Stimulated activated CD8-positive, alpha-beta memory T cell treated with anti-CD3 and anti-CD28 coated beads, Interleukin-7, amount 100 ng/mL, for 48 hours (primary cell): ENCODE measurements at places on chromosomes 6 and 20.
A peak's percentile ranks its signal among the peaks of the same experiment; 100 is the strongest.

DNA sequence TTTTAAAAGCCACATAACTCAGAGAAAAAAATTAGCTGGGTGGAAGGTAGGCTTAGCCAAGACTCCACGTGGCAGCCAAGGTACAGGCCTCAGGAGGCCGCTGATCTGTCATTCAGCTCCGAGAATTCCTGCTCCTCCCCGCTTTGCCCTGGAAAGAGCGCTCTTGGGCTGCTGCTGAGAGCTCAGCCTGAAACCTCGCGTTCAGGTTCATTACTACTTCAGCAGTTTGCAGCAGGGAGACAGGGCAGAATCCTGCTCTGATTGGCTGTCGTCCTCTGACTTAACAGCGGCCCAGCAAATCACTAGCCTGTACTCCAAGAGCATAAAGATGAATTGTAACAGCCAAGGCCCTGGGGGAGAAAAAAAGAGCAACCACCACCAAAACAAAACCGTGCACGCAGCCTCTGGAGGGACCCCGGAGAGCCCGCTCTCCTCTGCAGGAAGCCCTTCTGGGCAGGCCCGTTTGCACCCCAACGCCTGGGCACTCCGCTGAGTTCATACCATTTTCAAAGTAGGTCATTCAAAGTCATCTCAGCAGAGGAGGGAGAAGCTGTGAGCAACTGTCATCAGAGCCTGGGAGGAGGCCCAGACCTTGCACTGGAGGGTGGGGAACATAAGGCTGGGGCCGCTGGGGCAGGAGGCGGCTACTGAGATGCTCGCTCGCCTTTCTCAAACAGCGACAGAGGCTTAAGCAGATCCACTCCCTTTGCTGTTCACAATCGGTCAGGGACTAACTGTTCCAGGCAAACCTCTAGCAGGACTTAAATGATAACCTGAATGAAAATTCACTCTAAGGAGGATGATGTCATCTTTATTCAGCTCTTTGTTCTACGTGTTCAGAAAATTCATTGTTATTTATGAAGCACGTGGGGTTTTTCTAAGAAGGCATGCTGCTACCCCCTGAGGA, 42.3 kb upstream of the ATXN1 start:
- no peak for DNase-seq

- no peak for DNase-seq
Observed at GRCh38 chr20:5933802-5934436, 16.4 kb downstream of the TRMT6 start.

DNA sequence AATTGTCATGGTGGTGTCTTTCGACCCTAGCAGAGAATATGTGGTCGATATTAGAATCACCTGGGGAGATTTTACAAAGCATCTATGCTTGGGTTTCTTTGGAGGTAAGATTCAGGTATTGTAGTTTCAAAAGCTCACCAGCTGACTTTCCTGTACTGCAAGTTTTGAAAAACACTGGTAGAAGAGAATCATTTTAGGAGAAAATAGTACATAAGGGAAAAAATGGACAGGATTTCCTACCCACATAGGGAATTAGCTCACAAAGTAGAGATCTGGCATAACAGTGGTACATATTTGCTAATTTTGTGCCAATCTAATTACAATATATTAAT, 27.4 kb upstream of the ABT1 start:
- DNase-seq, result no peak

DNA sequence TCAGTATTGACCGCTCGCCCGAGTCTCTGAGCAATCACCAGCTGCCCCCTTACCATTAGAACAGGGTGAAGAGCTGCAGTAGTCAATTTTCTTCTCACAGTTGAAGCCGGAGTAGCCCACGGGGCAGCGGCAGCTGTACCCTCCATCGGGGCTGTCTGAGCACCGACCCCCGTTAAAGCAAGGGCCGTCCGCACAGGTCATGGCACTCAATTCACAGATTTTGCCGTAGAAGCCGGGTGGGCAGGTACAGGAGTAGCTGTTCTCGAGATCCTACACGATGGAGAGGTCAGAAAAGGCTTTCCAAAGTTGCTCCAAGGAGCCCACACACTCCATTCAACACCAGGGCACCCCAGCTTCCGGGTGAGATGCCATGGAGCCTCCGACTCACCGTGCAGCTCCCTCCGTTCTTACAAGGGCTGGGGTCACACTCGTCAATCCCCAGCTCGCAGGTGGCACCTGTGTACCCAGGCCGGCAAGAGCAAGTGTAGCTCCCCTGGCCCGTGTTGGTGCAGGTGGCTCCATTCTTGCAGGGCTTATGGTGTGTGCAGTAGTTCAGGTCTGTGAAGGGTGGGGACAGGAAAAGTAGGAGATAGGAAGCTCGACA, 5.9 kb downstream of the DLL1 start:
- DNase-seq, result no peak

- DNase-seq, result no peak
Observed at GRCh38 chr6:127221201-127221600, 45.5 kb upstream of the RNF146 start.

GRCh38 chr6:135114355-135115145, 59.9 kb upstream of the HBS1L start:
- peak; percentile 68 for DNase-seq

- no peak for DNase-seq
Observed at GRCh38 chr6:36491378-36491965, 48.7 kb downstream of the KCTD20 start.

- DNase-seq, result no peak
Observed at GRCh38 chr6:11747021-11747420, 31.6 kb downstream of the ADTRP start.

DNA sequence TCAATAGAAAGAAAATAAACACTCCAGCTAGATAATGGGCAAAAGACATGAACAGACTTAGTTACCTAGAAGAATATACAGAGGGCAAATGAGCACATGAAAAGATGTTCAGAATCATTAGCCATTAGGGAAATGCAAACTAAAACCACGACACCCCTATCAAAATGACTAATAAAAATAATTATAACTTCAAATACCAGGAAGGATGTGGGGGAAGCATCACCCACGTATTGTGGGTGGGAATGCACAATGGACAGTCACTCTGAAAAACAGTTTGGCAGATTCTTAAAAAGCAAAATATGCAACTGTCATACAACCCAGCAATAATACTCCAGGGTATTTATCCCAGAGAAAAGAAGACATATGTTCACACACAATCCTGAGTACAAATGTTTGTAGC, 92.6 kb downstream of the DLL1 start:
- DNase-seq, result no peak

DNA sequence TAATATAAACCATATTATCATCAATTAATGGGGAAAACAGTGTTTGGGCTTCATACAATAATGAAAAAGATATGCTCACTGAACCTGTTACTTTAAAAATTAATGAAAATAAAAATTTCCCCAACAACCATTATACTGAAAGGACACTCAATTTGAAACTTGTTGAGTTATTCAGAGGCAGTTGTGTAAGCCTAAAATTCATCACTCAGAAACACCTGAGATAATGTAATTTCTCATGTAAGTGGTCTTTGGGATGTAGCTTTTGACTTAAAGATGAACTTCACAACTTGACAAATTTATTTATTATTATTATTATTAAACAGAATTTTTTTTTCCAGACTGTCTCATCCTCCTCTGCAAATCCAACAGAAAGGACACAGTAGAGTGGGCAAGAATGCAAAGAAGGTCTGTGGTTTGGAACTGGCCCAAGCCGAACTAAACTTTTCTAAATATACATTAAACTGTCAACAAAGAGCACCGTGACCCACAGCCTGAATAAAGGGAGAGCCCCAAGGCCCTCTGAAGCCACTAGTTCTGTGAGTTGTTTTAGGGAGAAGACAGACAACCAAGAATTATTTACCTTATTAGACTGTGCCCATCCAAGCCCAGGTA, 32.2 kb upstream of the HEY2 start:
- no peak for DNase-seq
